Activated CD4-positive, CD25-positive, alpha-beta regulatory T cell (primary cell): ENCODE measurements at places on chromosomes 4 and X.

- DNase-seq: no peak
Measured at GRCh38 chrX:124435616-124436015, 89.3 kb downstream of the SH2D1A start.

- DNase-seq: no peak
Measured at GRCh38 chr4:1644891-1645657, 39.0 kb downstream of the FAM53A start.

DNA sequence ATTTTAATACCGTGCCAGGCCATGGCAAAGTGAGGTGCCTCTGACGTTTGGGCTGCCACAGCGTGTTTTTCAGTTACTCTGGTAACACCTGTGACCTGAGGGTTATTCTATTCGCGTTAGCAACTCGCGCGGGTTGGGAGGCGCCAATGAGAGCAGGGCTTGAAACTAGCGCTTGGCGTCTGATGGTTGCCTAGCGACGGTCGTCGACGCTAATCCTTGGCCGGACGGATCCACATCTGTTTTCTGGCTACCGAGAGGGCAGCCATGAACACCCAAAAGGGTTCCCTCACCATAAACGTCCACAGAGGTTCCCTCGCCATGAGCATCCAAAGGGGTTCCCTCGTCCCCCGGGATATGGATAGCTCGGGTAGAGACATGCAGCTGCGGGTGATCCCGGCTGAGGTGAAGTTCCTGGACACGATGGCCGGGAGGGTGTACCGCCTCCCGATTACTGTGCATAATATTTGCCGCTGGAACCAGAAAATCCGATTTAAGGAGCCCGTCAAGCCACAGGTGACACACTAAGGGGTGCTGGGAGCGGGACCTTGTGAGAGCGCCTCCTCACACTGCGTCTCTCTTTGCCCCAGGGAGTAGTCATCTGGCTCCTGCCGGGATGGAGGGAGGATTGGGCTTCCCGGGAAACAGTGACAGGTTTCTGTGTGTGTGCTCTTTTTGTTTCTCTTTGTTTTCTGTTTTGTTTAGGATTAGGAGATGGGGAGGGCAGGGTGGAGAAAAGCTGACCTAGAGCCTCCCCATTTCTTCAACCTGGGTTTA, at the start of gene CFAP47:
Gene CFAP47, plus strand, starts transcription at position 199 of the 774 bp plus-strand sequence. Its CDS starts 66 bp downstream, at position 265.
- DNase-seq: no peak

GRCh38 chr4:86892636-86892960, 376 bp upstream of the C4orf36 start:
- DNase-seq: no peak

GRCh38 chr4:8046925-8047541, 107.4 kb upstream of the AFAP1 start:
- no peak for DNase-seq

- DNase-seq: no peak
Measured at GRCh38 chr4:126267689-126268088, 952.9 kb downstream of the FAT4 start.

GRCh38 chr4:5096261-5096660, 45.0 kb downstream of the STK32B start:
- no peak for DNase-seq

GRCh38 chr4:75547647-75548387, 8.0 kb upstream of the ODAPH start:
- DNase-seq: no peak

DNA sequence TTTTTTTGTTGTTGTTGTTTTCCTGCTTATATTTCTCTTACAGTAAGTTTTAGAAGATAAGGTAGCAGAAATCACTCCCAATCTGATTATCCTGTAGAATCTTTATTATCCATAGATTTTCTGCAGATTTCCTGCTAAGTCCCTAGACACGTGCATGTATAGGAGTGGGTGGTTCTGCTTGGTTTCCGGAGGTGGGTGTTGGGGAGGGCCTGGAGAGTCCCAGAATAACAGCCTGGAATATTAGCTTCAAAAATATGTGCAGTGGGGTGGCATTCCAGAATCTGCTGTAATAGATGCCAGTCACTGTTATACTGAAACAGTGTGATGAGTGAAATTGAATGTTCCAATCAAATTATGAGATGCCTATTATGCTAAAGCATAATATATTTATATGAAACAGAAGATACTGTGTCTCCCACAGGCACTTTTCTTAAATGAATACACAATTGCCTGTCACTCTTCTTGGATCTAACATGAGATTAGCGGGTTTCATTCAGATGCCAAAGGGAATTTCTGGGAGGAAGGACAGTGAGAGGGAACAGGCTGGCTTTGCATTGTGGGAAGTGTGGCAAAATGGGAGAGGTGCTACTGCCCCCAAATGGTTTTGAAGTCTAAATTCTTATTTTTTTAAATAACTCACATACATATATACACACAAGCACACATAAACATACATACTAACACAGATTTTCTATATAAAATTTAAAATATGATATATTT, 37.6 kb downstream of the C4orf50 start:
- DNase-seq: no peak

GRCh38 chr4:143451186-143451585, 62.3 kb upstream of the SMARCA5 start:
- DNase-seq: no peak
